Stimulated activated CD4-positive, alpha-beta T cell treated with anti-CD3 and anti-CD28 coated beads, Interleukin-15, amount 100 ng/mL, for 24 hours (primary cell): ENCODE measurements at places on chromosomes 7 and 10.

GRCh38 chr10:70939441-70940003 is 51.2 kb upstream of the PCBD1 start:
- DNase-seq, result no peak

GRCh38 chr10:96082748-96083147 is 39.4 kb downstream of the CCNJ start:
- no peak for DNase-seq

DNA sequence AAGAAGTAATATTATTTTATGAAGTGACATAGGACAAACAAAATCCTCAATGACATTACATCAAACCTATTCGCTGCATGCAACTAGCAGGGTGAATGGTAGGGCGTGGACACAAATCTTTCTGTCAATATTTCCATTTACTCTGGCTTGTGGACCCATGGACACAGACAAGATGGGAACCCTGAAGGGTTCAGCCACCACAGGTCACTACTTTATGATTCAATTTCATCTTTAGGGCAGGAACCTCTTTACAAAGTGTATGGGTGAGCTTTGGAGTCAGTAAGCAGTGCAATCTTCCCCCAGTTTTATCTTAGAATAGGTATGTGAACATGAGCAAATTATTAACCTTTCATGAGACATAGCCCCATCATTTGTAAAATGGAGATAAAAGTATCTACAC is 982.4 kb upstream of the LRRTM3 start:
- no peak for DNase-seq

GRCh38 chr10:117272195-117273076 is 31.5 kb downstream of the SLC18A2 start:
- DNase-seq, result no peak

- DNase-seq, result no peak
Measured at GRCh38 chr10:97821308-97822038, 28.2 kb upstream of the GOLGA7B start.

DNA sequence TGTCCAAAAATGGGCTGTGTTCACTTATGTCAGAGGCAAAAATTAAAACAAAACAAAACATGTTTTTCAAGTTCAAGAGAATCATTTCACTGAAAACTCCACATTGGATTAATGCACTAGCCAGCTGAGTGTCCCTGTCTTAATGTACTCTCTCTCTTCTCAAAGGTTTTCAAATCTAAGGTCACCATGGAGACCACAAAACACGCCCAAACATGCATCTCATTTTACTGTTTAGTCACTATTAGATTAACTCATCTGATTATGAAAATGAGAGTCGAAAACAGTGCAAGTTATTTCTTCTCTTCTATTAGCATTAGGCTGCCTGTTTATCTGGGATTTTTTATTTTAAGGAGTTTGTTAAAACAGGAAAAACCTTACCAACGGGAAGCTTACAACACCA is 70.8 kb upstream of the ASAH2 start:
- no peak for DNase-seq

DNA sequence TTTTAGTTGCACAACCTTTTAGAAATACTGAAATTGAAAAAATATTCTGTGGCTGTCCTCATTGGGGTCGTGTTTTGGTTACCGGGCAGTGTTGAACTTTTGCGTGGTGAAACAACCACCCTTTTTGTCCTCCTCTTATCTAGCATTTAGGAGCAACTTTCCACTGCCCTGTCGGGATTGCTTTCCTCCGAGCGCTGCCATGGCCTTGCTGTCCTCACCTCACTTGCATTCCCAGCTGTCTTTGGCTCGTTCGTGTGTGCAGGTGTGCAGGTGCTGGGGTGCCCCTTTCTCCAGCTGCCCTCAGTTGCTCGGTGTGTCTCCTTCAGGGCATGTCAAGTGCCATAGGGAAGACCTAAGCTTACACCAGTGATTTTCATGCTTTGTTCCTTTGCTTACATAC is 116.9 kb upstream of the GJD4 start:
- no peak for DNase-seq

DNA sequence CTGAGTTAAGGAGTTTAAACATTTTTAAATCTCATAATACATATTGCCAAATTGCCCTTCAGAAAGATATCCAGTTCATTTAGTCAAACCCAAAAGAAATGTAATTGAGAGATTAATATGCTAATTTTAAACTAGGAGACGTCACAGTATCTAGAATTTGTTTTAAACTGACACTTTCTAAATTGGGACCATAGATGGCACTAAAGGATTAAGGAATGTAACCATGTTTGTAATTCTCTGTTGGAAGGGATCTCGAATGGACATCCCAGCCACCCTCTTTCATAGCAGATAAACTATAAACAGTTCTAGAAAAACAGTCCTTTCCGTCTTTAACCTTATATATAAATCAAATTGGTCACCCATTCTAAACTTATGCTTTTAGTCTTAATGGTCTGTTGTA is 30.0 kb upstream of the SAMD9L start:
- DNase-seq, result no peak

- no peak for DNase-seq
Measured at GRCh38 chr7:8214244-8214824, 47.6 kb downstream of the ICA1 start.

DNA sequence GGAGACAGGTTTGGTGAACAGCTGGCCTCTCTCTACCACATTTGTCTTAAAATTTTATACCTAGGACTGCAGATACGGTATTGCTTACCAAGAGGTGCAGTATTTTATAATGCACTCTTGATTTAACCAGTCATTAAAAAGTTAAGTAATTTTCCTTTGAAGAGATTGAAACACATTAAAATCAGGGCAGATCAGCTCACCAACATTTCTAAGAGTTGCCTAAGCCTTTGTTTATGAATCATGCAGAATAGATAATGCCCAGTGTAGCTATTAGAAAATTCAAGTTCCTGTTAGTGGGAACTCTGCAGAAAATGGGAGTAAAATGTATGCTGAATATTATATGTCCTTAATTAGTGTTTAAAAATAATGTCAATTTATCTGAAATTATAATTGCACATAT is 140.2 kb upstream of the PRPS1L1 start:
- no peak for DNase-seq

DNA sequence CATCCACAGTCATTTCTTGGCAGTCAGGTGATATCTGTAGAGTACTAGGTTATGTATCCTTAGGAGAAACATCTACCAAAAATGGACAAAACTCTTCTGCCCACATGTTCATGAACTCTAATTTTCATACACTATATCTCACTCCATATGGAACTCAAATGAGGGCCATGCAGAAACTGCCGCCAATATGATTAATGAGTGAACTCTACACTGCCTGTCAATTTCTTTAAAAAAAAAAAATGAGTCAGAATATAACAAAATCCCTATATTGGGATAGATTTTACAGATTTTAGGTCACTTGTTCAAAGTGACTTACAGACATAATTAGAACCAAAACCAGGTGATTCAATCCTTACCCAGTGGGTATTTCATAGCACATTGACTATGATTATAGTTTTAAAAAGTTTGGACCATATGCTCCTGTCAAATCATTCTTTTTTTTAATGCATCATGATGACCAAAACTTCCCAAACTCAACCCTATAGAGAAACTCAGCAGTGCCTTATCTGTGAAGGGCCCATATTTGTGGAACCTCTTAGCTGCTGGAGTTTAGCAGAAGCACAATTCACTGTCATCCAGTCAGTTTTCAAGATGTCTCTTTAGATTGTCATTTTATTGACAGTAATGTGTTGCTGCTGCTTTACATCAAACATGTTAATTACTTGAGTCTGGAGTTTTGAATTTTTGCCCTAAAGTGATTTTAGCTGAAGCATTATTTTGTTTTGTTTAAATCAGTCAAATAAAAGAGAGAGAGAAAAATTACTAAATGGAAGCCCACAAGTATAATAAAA is 11.1 kb downstream of the LRRN3 start:
- DNase-seq, result no peak

- no peak for DNase-seq
Measured at GRCh38 chr10:97911217-97911616, 61.6 kb downstream of the GOLGA7B start.
